ENCODE measurements at places on chromosomes 1 and 21.

DNA sequence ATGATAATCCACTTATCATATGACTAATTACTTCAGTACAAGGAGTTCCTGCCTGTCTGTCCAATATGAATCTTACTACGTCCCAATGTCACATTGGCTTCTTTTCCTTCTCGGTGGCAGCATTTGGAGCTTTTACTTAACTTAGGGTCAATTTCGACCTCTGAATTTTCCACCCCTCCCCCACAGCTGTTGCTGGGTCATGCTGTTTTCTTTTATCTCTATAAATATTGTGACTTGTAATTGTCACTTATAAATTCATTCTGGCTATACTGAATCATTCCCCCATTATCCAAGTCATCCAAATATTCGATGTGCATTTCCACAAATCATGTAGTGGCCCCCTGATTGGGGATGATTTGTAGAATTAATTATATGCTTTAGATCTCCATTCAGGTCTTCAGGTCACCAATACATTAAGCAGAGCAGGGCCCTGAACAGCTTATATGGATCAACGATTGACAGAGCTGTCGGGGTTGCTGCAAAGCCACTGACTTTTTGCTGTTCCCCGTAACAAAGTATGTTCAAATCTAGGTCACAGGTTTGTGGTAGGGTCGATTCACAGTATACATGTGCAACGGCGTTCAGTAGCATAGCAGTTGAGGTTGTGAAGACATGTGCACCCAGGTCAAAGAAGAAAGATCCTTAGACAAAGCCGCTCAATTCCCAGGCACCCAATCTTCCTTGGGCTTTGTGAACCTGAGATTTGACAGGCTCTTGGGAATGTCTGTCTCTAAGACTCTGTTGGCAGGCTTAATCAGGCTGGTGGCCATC lies 18.3 kb upstream of the RNU1-4 start:
- no peak for DNase-seq

DNA sequence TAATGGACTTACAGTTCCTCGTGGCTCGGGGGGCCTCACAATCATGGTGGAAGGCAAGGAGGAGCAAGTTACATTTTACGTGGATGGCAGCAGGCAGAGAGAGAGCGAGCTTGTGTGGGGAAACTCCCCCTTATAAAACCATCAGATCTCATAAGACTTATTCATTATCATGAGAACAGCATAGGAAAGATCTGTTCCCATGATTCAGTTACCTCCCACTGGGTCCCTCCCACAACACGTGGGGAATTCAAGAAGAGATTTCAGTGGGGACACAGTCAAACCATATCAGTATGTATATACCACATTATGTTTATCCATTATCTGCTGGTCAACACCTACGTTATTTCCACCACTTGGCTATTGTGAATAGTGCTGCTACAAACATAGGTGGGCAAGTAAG lies 352.3 kb upstream of the B3GALT2 start:
- DNase-seq = no peak

DNA sequence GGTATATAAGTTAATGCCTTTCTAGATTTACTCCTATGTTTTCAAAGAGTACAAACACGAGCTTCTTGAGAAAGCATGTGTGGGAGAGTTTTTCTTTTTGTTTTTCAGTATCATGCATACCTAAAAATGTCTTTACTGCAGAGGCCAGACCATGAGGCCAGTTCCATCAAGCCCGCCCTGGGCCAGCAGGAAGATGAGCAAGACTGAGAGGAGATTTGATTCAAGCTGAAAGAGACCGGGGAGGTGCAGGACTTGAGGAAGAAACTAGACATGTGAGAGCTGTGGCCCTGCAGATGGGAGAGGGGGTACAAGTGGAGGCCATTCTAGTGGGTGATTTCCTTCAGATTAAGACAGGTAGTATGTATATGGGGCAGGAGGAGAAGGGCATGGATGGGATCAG lies 33.4 kb upstream of the NTPCR start:
- no peak for DNase-seq

DNA sequence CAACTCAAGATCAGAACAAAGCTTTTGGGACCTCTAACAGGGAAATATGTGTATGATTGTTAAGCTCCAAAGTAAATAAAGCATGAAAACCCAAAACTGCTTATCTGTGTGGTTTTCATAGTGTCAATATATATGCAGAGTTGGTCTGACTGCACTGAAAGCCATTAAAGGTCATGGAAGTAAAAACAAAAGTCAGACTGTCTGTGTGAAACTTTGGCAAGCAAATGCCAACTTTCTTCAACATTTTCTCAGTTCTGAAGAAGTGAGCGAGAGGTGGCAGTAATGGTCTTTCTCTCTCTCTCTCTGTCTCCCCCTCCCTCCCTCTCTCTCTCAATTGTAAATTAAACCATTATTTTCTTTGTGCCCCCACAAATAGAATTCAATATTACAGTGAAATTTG lies 100.1 kb upstream of the S1PR1 start:
- DNase-seq = no peak

GRCh38 chr1:211606914-211607753 lies 28.2 kb upstream of the SLC30A1 start:
- no peak for DNase-seq

- DNase-seq = no peak
Observed at GRCh38 chr1:76336931-76337371, 262.4 kb downstream of the ST6GALNAC3 start.

- DNase-seq = no peak
Observed at GRCh38 chr1:31073044-31073443, 7.5 kb upstream of the PUM1 start.

DNA sequence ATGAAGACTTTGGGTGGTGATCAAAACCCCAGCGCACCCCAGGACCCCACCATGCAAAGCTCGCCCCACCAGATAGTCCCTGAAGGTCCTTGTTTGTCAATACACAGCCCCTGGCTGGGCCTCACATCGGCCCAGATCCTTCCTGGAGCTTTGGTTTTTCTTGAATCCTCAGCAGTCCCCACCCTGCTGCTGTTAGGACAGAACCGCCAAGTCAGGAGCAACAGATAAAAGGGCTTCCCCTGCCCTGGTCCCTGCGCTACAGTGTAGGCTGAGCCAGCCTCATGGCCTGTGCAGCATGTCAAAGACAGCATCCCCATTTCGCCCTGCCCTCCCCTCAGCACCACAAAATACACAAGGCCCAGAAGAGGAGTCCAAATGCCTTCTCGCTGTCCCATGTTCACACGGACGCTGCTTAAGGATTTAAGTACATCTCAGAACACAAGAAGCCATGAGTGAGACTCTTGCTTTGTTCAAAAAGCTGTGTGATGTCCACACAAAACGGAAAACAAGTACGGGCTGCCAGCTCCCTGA lies 65.7 kb downstream of the PSMG1 start:
- no peak for DNase-seq

DNA sequence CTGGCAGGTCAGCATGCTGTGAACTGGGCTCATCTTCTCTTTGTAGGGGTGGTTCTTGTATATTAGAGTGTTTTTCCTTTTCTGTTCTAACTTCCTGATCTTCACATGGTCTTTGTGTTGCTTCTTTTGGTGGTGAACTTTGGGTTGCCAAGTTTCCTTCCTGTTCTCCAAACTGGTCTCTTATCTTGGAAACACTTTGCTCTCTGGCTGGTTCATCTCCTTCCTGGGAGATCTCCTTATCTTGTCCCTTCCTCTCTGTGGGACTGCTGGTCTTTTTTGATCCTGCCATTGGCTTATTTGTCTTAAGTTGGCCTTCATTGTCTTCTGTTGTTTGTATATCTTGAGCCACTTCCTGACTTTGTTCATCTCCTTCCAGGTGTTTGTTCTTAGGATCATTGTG lies 2.1 kb downstream of the TCHHL1 start:
- no peak for DNase-seq

GRCh38 chr1:46174448-46175231 lies at the start of gene TSPAN1:
TSPAN1 (plus strand) TSS chr1:46175087; CDS start chr1:46181108, 6,021 bp downstream.
- DNase-seq = no peak

GRCh38 chr1:63632110-63632509 lies 38.9 kb downstream of the PGM1 start:
- DNase-seq = no peak

GRCh38 chr1:231750818-231751362 lies 124.3 kb downstream of the DISC1 start:
- DNase-seq = no peak

GRCh38 chr1:203870245-203870644 lies 8.8 kb downstream of the SNRPE start:
- no peak for DNase-seq
